Liver (tissue), 10 donors: ENCODE measurements at places on chromosomes 3 and 15. TPM values are rescaled to one million over a fixed set of nuclear protein-coding genes. Genes with fewer than 3 reads are reported as not detected.

GRCh38 chr15:71278989-71279756 is 163.9 kb downstream of the THSD4 start:
- peak overlapping the region; percentile 97 for H3K27ac ChIP-seq
- H3K4me1 ChIP-seq, result peaks cover 18% of the 10 kb centered on the region
- no peaks in the 10 kb centered on the region for H3K27me3 ChIP-seq
- peak overlapping the region; percentile 16 for H3K4me3 ChIP-seq

DNA sequence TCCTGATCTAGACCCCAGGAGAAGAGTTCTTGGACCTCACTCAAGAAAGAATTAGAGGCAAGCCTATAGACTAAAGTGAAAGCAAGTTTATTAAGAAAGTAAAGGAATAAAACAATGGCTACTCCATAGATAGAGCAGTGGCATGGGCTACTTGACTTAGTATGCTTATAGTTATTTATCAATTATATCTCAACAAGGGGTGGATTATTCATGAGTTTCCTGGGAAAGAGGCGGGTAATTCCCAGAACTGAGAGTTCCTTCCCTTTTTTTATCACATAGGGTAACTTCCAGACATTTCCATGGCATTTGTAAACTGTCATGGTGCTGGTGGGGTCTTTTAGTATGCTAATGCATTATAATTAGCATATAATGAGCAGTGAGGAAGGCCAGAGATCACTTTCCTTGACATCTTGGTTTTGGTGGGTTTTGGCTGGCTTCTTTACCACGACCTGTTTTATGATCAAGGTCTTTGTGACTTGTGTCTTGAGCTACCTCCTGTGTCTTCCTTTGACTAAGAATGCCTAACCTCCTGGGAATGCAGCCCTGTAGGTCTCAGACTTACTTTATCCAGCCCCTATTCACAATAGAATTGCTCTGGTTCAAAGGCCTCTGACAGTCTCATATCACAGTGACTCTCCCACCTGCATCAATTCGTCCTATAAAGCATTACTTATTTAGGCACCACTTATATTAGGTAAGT is 35.3 kb upstream of the PLSCR2 start:
- no peak overlapping the region for H3K4me3 ChIP-seq
- H3K27ac ChIP-seq, result no peak overlapping the region
- H3K27me3 ChIP-seq, result no peaks in the 10 kb centered on the region
- DNase-seq, result no peak

- no peak for DNase-seq
- H3K4me1 ChIP-seq, result no peaks in the 10 kb centered on the region
Measured at GRCh38 chr3:30962084-30962483, 67.6 kb upstream of the GADL1 start.

Gene KNL1
- total RNA-seq, result 38.5 TPM

Gene TTLL13
- 0.08 TPM for total RNA-seq
